ENCODE measurements at places on chromosomes 2 and 18.

GRCh38 chr18:59298871-59299270 lies 19.6 kb downstream of the CPLX4 start:
- DNase-seq: no peak

DNA sequence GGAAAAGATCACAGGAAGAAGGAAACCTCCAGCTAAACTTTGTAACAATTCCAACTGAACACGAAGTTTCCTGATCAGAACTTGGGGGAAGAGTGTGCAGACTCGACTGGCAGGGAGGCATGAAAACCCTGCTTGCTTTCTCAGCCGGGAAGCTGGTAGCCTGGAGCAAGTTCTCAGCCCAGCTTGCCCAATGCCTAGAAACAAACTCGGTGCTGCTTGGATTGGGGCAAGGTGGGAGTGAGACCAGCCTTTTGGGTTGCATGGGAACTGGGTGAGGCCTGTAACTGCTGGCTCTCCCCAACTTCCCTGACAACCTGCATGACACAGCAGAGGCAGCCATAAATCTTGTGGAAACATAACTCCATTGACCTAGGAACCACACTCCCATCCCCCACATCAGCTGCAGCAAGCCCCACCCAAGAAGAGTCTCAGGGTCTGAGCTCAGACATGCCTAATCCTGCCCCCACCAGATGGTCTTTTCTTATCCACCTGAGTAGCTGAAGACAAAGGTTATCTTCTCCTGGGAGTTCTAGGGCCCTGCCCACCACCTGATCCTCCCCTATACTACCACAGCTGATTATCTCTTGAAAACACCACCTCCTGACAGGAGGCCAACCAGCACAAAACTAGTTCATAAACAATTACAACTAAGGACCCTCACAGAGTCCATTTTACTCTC lies 1859.7 kb upstream of the CELF4 start:
- no peak for DNase-seq

DNA sequence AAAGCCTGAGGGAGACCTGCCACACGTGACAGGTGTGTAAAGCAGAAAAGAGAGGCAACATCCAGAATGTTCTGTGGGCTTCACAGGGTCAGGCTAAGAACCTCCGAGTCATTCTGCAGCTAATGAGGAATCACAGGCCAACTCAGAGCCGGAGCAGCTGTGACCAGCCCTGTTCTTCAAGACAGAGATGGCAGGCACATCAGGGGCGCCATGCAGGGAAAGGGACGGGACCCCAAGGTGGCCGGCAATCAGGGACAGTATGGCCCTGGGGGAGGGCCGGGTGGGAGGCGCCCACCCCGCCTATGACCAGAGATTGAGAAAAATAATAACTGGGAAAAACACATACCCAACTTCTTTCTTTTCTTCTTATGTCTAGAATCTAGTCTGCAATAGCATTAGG lies 316.7 kb upstream of the SALL3 start:
- DNase-seq: no peak

GRCh38 chr2:234293973-234294372 lies 202.9 kb downstream of the ARL4C start:
- DNase-seq: no peak

Measured in cerebellar cortex (tissue), 1 donor.